Mesothelial cell of epicardium (in vitro differentiated cells): ENCODE measurements at places on chromosomes 3 and 15.
A peak's percentile ranks its signal among the peaks of the same experiment; 100 is the strongest.

GRCh38 chr3:17820275-17820674, 77.8 kb upstream of the TBC1D5 start:
- no peak overlapping the region for H3K27ac ChIP-seq
- no peak for DNase-seq
- no peaks in the 10 kb centered on the region for H3K36me3 ChIP-seq
- no peaks in the 10 kb centered on the region for H3K27me3 ChIP-seq
- peaks cover 5% of the 10 kb centered on the region for H3K4me1 ChIP-seq

DNA sequence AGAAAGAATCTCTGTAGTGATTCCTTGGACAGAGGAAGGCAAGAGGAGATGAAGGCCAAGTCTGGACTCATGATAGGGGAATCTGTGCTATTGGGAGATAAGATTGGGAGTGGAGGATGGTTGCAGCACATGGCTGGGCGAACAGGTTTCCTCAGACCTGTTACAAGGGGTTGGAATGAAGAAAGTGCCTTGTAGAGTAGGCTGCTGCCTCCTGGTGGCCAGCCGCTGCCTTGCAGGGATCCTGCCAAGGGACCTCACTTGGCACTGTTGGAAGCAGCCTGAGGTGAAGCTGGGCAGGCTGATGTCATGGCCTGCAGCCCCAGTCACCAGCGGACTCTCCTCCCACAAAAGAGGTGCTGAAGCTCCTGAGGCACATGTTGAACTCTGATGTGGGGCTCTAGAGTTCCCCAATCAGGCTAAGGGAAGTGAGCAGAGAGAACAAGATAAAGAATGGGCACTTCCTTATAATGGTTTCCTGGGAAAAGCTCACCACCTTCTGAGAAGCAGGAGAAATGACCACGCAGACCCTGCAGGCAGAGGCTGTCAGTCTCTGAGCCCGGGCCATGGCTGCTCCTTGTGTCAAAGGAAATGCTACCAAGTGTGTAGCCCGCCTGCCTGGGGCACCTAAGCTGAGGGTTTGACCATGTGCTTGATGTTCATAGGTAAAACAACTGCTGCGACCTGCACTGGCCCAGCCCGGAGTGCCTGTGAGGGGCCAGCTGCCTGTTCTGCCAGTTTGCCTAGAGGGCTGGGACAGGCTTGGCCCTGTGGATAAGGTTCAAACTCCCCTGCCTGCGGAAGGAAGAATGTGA, 1.6 kb upstream of the TEX264 start:
- H3K27ac ChIP-seq = peak overlapping the region; percentile 55
- H3K27me3 ChIP-seq = no peaks in the 10 kb centered on the region
- H3K4me1 ChIP-seq = peaks cover 25% of the 10 kb centered on the region
- no peaks in the 10 kb centered on the region for H3K36me3 ChIP-seq

GRCh38 chr15:66226736-66227135, 26.8 kb downstream of the MEGF11 start:
- no peak overlapping the region for H3K27ac ChIP-seq
- peaks cover 19% of the 10 kb centered on the region for H3K4me1 ChIP-seq
- no peak for DNase-seq

DNA sequence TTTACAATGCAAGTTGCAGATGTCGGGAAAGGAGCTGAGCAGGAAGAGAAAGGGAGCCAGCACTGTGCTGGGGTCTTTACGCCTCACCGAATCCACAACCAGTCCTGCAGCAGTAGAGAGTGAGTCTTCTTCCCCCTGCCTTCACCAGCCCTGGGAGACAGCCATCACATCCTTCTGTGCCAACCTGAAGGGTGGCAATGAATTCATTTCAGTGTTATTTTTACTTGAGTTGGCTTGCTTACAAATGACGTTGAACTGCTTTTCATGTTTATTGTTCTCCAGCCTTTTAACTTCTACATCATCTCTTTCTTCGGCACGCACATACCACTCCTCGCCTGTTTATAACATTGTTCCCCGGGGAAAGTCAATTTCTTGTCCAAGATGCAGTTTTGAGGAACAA, 77.1 kb downstream of the TRIM42 start:
- H3K4me3 ChIP-seq = no peak overlapping the region
- peaks cover 52% of the 10 kb centered on the region for H3K27me3 ChIP-seq
- H3K36me3 ChIP-seq = no peaks in the 10 kb centered on the region
- no peak for DNase-seq
- H3K4me1 ChIP-seq = peaks cover 7% of the 10 kb centered on the region
- H3K27ac ChIP-seq = no peak overlapping the region

- H3K4me1 ChIP-seq = peaks cover 42% of the 10 kb centered on the region
- H3K4me3 ChIP-seq = no peak overlapping the region
- no peak overlapping the region for H3K27ac ChIP-seq
- H3K27me3 ChIP-seq = no peaks in the 10 kb centered on the region
- no peak for DNase-seq
Measured at GRCh38 chr3:97658668-97659285, 105.8 kb upstream of the ARL6 start.

DNA sequence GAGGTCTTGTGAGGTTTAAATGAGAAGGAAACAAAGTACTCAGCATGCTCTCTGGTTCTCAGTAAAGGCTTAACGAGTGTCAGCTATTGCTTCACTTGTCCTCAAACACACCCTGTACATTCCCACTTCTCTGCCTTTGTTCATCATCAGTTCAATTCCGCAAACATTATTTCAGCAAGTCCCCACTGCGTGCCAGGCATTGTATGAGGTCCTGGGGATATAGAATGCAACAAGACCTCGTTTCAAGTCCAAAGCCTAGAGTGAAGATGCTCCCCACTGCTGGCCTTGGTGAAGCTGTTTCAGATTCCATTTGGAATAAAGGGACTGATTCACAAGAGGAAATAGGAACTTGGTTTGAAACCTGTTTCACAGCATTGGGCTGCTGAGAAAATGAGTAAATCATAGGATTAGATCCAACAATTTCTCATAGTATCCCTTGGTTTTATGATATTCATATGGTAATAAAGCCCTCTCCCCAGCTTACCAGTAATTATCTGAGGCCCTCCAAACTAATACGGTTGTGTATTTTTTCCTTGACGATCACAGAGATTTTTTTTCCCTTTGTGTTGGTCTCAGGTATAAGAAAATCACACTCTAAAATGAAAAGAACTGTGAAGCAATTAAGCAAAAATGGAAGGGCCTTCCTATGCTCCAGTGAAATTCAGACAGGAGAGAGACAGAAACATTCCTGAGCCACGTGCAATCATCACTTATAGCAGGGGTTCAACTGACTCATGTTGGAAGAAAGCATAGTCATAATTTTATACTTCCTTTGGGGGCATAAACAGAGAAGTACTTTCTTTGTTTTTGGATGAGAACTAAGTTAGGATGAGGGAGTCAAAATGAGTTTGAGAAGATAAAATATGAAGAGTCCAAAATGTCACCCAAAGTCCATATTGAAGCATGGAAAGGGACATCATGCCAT, 258.6 kb downstream of the RORA start:
- no peaks in the 10 kb centered on the region for H3K27me3 ChIP-seq
- H3K4me3 ChIP-seq = no peak overlapping the region
- no peak overlapping the region for H3K27ac ChIP-seq
- no peak for DNase-seq

GRCh38 chr3:52036222-52036694, 20.1 kb downstream of the DUSP7 start:
- peaks cover 14% of the 10 kb centered on the region for H3K4me1 ChIP-seq
- no peak overlapping the region for H3K27ac ChIP-seq
- no peak for DNase-seq
- no peak overlapping the region for H3K4me3 ChIP-seq
